ENCODE measurements at places on chromosomes 16 and 17.
A peak's percentile ranks its signal among the peaks of the same experiment; 100 is the strongest.

- no peak for DNase-seq
Measured at GRCh38 chr17:7460850-7461660, 16.2 kb downstream of the CHRNB1 start.

DNA sequence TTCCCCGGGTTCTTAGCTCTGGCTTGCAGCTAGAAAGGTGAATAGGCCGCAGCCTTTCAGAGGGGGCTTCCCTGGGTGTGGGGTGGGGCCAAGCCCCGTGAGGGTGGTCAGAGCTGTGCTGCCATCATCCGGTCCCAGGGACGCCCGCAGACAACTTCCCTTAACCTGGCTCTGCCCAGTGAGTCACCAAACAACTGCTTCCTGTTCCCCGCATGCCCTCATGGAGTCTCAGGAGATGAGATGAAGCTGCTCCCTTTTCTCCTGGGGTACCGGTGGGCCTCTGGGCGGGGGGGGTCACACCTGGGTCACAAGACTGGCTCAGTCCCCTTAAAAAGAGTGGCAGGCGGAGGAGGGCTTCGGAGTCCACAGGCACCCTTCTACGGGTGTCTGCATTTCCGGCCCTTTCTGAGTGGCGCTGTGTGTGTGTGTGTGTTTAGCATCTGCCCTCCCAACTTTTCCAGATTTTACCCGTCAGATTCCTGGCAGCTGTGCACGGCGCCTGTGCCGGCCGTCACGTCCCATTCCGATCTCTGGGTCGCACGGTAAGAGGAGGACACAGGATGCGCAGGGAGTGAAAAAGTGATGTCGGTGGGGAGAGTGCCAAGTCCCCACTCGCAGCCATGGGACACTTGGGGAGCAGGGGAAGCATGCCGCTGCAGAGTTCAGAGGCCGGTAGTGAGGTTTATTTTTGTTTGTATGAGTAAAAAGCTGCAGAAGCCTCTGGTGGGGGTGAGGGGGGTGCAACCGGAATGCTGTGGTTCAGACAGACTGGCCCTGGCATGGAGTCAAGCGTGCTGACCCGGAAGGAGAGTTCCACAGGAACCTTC lies 16.8 kb downstream of the HIC1 start:
- DNase-seq = no peak

- DNase-seq = no peak
Measured at GRCh38 chr17:65143889-65144604, 6.9 kb downstream of the RGS9 start.

DNA sequence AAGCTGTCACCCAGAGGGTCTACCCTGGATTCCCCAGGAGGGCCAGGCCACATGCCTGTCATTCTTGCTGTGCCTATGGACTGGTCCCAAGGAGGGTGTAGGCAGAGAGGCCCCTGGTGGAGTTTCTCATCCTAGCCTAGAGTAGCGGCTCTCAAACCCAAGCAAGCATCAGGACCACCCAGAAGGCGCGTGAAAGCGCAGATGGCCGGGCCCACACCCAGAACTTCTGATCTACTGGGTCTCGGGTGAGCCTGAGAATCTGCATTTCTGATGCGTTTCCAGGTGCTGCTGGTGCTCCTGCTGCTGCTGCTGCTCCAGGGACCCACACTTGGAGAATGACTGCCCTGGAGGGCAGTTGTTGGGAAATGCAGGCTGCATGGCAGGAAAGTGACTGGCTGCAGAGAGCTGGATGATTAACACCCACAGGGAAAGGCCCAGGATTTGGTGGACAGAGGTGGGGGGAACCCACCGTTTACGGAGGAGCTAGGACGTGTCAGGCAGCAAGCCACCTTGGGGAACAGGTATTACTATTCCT lies 9.5 kb upstream of the OSGIN1 start:
- no peak for DNase-seq

- DNase-seq = no peak
Measured at GRCh38 chr17:9115214-9116191, 94.2 kb downstream of the NTN1 start.

- peak; percentile 54 for DNase-seq
Measured at GRCh38 chr17:3911271-3912053, 4.8 kb downstream of the P2RX1 start.

DNA sequence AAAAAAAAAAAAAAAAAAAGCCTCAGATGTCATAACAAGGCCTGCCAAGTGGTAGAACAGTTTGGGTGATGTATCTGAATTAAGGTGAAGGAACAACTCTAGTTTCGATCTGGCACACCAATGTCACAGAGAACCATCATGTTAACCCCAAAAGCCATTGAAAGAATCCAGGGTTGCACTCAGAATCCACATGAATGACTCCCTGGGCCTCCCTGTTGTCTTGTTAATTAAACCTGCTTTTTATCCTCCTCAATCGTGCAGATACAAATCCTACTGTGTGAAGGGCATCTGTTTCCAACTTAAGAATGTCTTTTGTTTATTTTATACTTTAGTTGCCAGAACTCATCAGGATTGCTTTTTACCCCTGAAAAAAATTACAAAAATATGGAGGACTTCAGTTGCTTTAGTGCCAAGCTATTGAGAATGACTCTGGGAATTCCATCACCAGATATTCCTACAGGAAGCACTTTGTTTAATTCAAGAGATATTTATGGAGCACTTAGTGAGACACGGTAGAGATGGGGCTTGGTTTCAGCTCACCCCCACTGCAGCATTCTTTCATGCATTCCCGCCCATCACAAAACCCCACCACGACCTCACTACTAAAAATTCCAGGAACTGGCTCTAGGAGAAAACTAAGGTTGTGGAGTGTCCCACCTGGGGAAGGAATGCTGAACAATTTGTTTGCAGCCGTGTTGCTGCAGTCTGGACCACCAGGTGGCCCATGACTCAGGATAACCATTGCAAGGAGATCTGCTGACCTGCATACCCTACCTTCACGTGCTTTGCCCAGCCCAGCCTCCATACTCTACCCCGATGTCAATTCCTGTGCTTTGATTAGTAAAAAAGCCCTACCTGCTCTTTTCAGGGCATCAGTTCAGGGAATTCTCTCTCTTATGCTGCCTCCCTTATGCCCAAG lies 63.8 kb upstream of the GPRC5B start:
- no peak for DNase-seq

DNA sequence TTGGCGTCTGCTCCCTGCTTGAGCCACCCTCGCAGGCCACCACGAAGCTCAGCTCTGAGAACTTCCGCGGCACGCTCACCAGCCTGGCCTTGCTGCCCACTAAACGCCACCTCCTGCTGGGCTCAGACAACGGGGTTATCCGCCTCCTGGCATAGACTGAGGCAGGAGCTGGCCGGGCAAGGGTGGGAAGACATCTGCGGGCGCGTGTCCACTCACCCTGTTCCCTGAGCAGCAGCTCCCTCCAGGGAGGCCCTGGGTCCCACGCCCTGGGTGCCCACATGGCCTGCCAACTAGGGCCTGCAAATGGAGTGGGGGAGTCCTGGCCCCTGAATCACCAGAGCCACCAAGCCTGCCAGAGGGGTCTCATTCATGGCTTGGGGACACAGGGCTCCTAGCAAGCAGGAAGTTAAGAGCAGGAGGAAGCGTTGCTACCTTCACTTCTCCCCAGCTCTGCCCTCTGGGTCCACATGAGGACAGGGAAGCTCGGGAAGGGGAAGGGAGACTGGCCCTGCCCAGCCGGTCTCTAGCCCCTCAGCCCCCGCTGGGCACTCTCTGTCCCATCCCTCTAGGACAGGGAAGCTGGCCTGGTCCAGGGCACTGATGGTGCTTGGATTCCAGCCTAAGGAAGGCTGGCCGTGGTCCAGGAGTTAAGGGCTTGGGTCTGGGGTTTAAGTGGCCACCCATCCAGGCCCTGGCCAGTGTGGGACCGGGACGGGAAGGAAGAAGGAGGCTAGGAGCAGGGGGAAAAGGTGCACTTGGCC lies 5.0 kb upstream of the SERPINF2 start:
- DNase-seq = no peak

DNA sequence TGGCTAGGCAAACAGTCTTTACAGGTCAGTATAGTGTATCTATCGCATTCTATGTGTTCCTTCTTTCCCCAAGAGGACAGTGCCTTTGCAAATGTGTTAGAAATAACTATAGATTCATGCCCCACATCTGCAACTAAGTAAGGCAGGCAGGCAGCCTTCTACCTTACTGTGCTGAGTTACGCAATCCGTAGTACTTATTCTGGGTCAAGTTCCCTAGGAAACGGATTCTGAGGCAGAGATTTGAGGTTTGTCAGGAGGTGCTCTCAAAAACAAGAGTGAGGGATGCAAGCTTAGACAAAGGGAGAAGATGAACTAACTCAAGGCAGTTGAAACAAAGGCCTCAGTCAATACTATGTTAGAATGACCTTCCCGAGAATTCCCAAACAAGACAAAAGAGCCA lies 12.7 kb upstream of the ANKFY1 start:
- DNase-seq = no peak

- DNase-seq = peak; percentile 55
Measured at GRCh38 chr17:64661726-64661975, 456 bp downstream of the SMURF2 start.

GRCh38 chr16:56525236-56525635 lies 5.4 kb upstream of the BBS2 start:
- no peak for DNase-seq

GRCh38 chr17:76560036-76560876 lies 20.4 kb downstream of the PRCD start:
- no peak for DNase-seq

DNA sequence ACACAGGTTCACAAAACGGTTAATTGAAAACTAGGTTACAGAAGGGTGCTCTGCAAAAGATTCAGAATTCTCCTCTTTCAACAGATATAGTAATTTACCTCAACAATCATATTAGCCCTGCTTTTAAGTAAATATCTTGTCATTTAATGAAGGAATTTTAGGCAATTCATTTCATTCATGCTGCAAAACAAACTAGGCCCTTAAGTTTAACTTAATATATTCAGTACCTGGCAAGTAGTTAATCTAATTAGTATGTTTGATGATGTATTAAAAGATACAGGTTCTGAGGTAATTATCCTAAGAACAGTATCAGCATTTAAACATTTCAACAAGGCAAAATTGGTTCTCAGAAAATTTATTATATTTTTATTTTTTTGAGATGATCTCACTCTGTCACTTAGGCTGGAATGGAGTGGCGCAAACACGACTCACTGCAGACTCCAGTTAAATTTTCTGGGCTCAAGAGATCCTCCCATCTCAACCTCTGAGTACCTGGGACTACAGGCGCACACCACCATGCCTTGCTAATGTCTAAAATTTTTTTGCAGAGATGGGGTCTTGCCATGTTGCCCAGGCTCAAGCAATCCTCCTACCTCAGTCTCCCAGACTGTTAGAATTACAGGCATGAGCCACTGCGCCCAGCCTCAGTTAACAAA lies 44.9 kb downstream of the SMURF2 start:
- no peak for DNase-seq

- no peak for DNase-seq
Measured at GRCh38 chr17:81199482-81199830, 23.3 kb downstream of the CEP131 start.

GRCh38 chr16:29012913-29013553 lies 28.2 kb downstream of the LAT start:
- no peak for DNase-seq

DNA sequence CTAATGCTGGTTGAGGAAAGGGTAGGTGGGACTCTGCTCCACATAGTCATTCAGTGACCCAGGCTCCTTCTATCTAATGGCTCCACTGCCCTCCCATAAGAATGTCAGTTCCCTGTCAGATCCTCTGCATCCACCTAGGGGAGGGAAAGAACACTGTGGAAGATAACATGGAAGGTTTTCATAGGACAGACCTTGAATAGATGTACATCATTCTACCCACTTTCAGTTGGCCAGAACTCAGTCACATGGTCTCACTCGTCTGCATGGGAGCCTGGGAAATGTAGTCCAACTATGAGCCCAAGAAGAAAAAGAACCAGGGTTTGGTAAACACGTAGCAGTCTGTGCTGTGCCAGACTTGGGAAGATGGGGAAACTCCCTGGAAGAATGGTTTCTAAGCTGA lies 27.1 kb upstream of the SCNN1B start:
- no peak for DNase-seq

GRCh38 chr16:59586331-59586730 lies 852.2 kb upstream of the GOT2 start:
- DNase-seq = no peak

DNA sequence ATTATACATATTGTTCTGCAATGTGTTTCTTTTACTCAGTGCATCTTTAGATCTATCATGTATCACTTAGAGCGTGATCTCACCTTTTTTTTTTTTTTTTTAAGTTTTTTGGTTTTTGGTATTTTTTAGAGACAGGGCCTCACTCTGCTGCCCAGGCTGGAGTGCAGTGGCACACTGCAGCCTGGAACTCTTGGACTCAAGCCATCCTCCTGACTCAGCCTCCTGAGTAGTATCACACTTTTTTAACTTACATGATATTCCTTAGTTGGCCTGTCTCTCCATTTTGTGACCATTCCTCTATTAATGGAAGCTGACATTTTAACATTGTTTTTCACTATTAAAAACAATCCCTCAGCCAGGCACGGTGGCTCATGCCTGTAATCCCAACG lies 4.7 kb upstream of the MPO start:
- no peak for DNase-seq

DNA sequence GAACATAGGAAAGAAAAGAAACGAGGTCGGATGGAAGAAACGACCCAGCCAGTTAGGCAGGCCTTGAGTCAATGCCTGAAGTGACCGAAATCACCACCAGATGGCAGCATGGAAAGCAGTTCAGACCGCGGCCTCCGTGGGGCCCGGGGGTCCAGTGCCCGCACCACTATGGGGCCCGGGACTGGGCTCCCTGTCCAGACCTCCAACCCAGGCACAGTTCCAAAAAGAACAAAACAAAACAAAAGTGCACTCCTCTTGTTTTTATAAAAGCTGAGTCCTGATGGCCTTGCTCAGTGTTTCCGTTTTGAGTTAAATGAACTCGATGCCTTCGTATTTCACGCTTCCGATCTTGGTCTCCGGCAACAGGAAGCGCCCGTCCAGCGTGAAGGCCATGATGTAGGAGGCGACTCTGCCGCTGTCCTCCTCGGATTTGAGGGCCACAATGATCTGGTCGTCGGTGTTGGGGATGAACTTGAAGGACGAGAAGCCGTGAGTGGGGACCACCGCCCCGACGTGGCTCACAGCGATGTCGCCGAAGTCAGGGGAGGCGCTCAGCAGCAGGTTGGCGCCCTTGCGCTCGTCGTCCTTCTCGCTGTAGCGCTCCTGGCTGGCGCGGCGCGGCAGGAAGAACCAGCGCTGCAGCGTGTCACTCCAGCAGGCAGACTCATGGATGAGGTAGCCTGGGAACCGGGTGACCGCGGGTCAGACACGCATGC lies 13.7 kb upstream of the LGALS3BP start:
- peak; percentile 47 for DNase-seq

DNA sequence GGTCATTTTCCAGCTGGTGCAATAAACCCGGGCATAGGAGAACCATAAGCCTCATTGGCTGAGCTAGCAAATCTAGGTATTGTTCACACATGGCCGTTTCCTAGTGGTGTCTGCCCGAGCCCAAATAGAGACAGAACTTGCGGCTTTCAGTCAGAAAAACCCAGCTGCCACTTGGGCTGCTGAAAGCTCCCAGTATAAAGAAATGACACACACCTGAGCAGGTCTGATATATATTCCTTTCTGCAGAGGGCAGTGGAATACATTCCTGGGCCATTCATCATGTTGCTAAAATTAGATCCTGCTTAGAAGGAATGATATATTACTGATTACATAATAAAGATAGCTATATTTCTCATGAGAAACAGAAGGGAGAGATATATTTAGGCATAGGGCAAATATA lies 83.9 kb upstream of the IRX5 start:
- DNase-seq = no peak

GRCh38 chr17:55414983-55415382 lies 6.7 kb downstream of the MMD start:
- DNase-seq = no peak

All from NCI-H345 (cell line).